ENCODE measurements at places on chromosomes 12 and 14.

- DNase-seq: no peak
These were observed 113.2 kb upstream of the EEA1 start for GRCh38 chr12:93042283-93042682.

DNA sequence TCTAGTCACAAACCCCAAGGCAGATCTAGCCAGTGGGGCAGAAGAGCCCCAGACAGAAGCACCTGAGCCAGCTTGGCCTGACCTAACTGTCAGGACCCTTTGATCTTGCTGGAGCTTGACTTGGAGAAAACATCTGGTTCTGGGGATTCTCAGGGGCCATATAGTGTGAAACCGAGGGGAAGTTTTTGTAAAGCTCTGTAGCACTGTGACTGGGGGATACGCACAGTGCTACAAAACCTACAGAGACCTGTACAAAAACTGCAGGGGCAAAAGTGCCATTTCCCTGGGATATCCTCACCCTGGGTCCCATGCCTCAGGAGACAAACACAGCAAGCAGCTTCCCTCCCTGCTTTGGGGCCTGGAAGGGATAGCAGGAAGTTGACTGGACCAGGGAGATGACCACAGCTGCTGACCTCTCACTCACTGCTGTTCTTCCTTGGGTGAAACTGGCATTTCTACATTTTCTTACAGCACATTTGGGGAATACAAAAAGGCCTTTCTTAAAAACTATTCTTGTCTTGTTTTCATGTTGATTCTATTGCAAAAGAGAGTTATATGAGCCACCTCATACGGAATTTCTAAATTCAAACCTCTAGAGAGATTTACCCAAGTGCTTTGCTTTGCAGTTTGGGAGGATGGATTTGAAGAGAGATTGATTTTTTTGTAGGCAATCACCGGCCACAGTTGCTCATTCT, 140.0 kb downstream of the DAD1 start:
- DNase-seq: no peak

- no peak for DNase-seq
These were observed 34.1 kb upstream of the NEDD1 start for GRCh38 chr12:96872961-96873360.

GRCh38 chr14:106347890-106348755, 821.7 kb downstream of the TMEM121 start:
- no peak for DNase-seq

DNA sequence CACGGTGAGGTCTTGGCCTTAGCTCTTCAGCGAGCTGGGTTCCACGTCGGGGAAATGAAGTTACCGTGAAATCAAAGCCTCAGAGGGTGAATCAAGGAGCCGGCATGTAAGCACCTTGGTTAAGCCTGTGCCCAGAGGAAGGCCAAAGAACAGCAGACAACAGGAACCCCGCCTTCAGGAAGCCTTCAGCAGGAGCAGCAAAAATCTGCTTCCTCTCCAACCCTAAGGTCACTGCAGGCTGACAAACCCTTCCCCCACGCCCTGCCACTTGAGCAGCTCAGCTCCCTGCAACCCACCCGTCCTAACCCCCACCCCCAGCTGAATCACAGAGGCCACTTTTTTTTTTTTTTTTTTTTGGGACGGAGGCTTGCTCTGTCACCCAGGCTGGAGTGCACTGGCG, 72.9 kb upstream of the LTA4H start:
- no peak for DNase-seq

- no peak for DNase-seq
These were observed 95.8 kb downstream of the PRKCH start for GRCh38 chr14:61417141-61417540.

- no peak for DNase-seq
These were observed 5.7 kb upstream of the IGFBP6 start for GRCh38 chr12:53091756-53092155.

GRCh38 chr14:93132472-93133065, 16.8 kb upstream of the ITPK1 start:
- DNase-seq: no peak

GRCh38 chr12:74539261-74539660, 1.6 kb downstream of the ATXN7L3B start:
- no peak for DNase-seq

GRCh38 chr14:68633131-68633991, 159.5 kb downstream of the ZFP36L1 start:
- DNase-seq: no peak

DNA sequence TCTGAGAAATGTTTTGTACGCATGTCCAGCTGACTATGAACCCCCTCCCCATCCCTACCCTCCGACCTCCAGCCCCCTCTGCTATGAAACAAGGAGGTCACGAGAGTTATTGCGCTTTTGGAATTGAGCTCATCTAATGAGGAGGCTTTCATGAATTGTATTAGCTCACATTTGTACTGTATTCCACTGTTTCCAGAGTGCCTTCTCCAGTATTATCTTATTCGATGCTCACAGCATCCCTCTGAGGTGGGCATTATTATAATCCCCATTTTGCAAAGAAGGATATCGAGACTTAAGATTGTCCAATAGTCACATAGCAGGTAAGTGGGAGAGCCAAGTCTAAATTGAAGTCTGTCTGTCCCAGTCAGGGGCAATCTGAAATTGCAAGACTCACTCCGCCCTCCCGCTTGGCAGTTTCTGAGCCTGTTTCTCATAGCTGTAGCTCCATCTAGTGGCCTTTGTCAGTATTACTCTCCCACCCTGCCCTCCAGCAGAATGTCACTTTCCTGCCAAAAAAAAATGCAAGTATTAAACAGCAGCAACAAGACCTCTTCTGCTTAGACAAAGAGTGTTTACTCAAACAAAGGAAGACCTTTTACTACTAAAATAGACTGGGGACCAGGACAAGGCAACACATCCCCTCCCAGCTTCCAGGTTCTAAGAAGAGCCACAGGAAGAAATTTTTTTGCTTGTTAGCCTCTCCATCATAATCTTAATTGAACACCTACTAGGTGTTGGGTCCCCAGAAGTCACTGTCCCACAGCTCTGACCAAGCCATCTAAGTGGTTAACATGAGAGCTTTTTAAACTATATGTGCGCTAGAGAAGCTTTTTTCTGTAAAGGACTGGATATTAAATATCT, 48.6 kb upstream of the TMEM233 start:
- DNase-seq: peak; percentile 76

GRCh38 chr12:15987696-15988095, 76.6 kb downstream of the DERA start:
- DNase-seq: no peak

DNA sequence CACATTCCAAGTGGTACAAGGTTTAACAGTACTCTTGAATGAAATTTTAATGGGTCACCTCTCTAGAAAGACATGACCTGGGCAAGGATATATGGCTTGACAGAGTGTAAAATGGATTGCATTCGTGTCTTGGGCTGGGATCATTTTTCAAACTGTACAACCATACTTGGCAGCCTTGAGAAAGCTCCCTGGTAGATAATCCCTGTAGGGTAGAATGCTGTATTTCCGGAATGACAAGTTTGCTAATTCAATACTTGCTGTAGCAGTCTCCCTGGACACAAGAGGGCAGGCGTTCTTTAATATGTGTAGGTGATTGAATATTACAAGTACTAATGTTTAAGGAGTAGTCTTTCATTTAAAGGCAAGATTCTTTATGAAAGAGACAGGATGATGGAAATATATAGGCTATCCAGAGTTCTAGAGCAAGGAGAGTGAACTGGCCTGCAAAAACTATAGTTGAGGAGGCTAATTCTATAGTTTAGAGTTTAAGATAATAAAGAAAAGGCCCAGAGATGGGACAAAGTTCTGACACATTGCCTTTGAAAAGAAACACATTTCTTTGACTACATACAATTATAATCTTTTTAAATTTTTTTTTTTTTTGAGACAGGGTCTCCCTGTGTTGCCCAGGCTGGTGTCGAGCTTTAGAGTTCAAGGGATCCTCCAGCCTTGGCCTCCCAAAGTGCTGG, 53.4 kb downstream of the PLBD1 start:
- no peak for DNase-seq

DNA sequence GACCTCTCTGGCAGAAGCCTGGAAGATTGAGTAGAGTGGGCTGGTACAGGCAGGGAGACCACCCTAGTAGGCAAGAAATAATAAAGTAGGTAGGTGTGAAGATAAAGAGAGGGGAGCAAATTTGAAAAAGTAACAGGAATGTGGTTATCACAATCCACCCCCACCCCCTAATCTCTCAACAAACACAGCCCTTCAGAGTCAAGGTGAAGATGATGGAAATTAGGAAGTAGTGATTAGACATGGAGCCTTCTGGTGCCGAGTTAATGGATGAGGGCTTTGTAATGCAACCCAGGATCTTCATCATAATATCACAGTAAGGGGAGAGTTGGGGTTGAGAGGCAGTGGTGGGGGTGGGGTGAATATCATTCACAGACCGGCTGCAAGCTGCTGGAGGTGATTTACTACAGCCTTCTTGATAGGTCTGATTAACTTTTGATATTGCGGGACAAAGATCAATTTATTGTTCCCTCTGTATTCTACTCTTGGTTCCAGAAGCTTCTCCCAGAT, 29.2 kb upstream of the CRY1 start:
- DNase-seq: no peak

- DNase-seq: no peak
These were observed 126.9 kb upstream of the KRAS start for GRCh38 chr12:25377469-25378177.

- DNase-seq: no peak
These were observed 4.3 kb downstream of the OLR1 start for GRCh38 chr12:10167599-10167998.

- DNase-seq: peak; percentile 91
These were observed 567.7 kb downstream of the LRFN5 start for GRCh38 chr14:42174357-42174756.

GRCh38 chr12:13347241-13348043, 150.9 kb downstream of the EMP1 start:
- DNase-seq: no peak

GRCh38 chr12:115213538-115214016, 529.6 kb upstream of the TBX3 start:
- no peak for DNase-seq

GRCh38 chr14:61923348-61923747, 161.1 kb downstream of the SNAPC1 start:
- DNase-seq: no peak

GRCh38 chr14:63659726-63660125, 18.1 kb upstream of the WDR89 start:
- no peak for DNase-seq

GRCh38 chr12:109258201-109258600, 50.9 kb downstream of the FOXN4 start:
- DNase-seq: no peak

DNA sequence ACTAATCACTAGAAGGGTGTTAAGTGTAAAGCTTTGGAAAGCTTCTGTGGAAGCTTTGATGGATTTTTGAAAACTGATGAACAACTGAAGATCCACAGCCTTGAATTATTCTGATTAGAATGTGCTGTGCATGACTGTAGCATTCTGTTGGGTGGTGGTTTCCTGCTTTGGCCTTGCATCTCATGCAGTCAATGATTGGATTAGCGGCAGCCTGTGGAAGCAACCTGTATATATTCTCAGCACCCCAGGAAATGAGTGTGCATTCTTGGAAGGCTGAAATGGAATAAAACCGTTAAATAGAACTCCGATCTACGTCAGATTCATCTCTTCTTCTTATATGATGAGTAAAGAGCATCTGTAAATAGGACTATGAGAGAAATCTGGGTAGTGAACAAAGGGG, 120.2 kb downstream of the SLC16A7 start:
- no peak for DNase-seq

- no peak for DNase-seq
These were observed 44.6 kb upstream of the TUNAR start for GRCh38 chr14:95832012-95832411.

- no peak for DNase-seq
These were observed 484 bp upstream of the PRKCH start for GRCh38 chr14:61320806-61321384.

GRCh38 chr14:96888158-96888557, 91.0 kb downstream of the VRK1 start:
- DNase-seq: no peak

DNA sequence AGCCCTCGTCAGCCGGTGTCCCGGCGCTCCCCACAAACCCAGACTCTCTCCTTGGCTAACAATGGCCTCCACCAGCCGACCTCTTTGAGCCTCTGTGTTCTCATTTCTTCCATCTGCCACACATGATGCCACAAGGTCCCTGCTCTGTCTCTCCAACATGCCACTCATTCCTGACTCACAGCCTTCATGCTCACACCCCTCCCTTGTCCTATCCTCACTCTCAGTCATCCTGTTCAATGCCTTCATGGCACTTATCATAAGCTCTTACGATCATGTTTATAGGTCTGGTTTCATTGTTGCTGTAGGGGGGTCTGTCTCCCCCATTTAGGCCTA, 9.6 kb upstream of the SERPINA11 start:
- no peak for DNase-seq
